Stimulated activated CD4-positive, alpha-beta T cell treated with anti-CD3 and anti-CD28 coated beads, Interleukin-12 subunit alpha, Interleukin-12 subunit beta, amount 100 ng/mL, for 4 hours (primary cell): ENCODE measurements at places on chromosomes 13 and 19.

DNA sequence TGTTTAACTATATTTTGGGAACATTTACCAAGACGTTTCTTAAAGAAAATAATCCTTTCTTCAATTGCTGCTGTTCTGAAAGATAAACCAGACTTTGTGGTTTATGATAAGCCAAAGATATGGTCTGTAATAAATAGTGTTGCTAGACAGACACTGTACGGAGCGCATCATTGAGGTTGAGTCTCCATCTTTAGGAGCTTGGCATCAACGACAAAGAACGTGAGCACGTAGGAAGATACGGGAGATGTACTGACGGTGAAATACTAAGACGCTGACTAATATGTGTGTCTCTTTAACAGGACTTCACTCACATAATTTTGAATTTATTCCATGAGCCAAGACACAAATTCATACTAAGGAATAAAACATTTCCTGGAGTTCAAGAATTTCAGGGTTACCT lies 16.2 kb downstream of the TEX29 start:
- no peak for DNase-seq

- DNase-seq, result no peak
These were observed 380.8 kb downstream of the KCNRG start for GRCh38 chr13:50396001-50396400.

DNA sequence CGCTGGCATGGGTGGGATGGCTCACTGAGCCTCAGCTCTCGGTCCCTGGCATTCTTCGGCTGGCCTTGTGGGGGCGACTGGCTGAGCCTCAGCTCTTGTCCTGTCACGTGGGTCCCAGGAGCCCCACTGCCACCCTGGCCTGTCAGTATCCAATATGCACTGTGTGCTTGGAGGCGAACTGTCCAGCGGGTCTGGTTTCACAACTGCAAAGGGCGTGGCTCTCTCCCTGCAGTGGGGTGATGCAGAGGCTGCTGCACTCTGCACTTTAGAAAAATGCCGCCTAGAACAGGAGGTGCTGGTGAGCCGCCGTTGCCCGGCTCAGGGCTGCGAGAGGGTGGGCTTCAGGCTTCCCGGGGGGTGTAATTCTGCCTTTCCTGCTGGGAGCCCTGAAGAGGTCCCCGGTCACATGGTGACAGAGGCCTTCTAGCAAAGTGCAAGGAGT lies 17.0 kb upstream of the TMEM255B start:
- no peak for DNase-seq

GRCh38 chr19:38662537-38663155 lies 15.2 kb downstream of the ACTN4 start:
- no peak for DNase-seq

GRCh38 chr13:74755065-74755464 lies 620.9 kb upstream of the KLF12 start:
- no peak for DNase-seq

GRCh38 chr13:83414393-83414792 lies 467.9 kb downstream of the SLITRK1 start:
- no peak for DNase-seq

DNA sequence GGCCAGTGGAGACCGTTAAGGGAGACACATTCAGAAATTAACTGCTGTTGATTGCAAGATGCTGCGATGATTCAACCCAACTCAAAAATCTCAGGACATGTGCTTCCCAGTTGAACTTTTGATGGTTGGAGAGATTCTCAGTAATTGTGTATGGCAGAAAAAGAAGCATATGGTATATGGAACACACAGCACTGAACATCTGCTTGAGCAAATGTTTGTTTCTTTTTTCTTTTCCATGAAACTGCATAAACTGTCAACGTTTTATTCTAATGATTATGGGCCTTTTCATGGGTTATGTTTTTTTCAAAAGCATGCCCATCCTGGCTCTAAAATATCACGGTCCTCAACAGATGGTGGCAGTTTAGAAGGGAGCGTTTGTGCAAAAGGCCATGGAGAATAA lies 40.1 kb upstream of the USP29 start:
- no peak for DNase-seq

GRCh38 chr13:34681405-34681955 lies 260.6 kb upstream of the NBEA start:
- no peak for DNase-seq

DNA sequence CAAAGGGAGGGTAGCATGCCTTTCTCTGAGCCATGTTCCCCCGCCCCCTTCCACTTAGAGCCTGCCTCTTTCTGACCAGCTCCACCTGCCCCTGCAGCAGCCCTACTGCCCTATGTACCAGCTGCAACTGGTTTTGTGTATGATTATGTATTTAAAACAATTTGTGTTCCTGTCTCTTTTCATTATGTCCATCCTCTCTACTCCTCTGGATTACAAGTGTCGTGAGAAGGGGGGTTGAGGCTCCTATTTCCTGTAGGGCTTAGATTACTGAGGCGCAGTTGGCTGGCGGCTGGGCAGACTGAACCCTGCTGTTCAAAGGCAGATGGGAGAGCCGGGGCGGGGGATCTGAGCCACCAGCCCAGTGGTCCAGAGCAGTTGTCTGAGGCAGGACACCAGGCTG lies 213.3 kb downstream of the KCNRG start:
- no peak for DNase-seq
